ENCODE measurements at places on chromosomes 3 and 15.

DNA sequence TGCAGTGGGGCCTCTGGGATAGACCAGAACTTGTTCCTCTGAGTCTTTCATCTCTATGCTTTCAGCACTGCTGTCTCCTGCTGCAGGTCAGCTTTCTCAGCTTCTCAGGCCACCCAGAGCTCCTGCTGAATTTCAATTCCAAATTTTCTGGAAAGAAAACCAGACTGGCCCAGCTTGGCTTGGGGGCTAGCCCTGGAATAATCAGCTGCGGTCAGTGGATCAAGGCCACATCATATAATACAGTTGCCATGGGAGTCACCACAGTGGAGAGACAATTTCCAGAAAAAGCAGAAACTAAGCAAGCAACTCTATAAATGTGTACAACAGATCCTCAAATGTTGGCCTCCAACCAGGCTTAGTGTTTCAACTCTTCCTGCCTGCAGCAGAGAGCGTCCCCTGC is 91.1 kb upstream of the SLC24A5 start:
- no peak for DNase-seq

DNA sequence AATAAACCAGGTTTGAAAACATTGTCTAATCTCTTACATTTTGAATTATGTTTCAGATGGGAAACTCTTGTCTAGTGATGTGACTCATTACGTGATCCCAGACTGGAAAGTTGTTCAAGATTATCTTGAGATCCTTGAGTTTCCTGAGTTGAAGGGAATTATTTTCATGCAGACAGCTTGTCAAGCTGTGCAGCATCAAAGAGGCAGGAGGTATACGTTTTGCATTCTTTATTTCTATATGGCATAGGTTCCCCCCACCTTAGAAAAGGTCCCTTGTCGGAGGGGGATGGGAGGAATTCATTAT is 1.5 kb downstream of the DIS3L start:
- DNase-seq, result no peak

GRCh38 chr15:70715840-70716485 is 47.4 kb downstream of the UACA start:
- DNase-seq, result no peak

GRCh38 chr3:135325726-135326235 is 530.7 kb downstream of the EPHB1 start:
- no peak for DNase-seq

DNA sequence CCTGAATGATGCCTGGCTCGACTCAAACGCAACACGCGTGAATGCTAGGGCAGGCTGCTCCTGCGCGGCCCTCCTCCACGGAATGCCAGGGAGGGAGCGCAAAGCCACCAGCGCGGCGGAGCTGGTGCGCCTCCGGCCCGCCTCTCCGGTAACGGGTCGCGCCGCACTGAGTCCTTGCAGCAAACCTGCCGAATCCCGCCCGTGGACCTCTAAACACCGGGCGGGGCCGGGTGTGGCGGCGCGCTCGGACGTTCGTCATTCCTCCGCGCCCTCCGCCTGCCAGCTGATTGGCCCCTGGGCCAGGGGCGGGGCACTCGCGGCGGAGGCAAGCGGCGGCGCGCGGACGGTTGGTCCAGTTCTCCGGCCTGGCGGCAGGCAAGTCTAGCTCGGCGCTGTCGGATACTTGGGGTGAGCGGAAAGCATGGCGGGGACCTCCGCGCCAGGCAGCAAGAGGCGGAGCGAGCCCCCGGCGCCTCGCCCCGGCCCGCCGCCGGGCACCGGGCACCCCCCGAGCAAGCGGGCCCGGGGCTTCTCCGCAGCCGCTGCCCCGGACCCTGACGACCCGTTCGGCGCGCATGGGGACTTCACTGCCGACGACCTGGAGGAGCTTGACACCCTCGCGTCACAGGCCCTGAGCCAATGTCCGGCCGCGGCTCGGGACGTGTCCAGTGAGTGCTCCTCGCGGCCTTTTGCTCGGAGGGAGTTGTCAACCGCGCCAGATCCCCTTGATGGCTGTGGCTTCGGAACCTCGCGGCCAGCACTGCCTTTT is at the start of gene ATRIP:
ATRIP (plus strand) TSS at position 313 of the 769 bp plus-strand sequence; CDS start at position 422, 109 bp downstream.
- peak; percentile 64 for DNase-seq

DNA sequence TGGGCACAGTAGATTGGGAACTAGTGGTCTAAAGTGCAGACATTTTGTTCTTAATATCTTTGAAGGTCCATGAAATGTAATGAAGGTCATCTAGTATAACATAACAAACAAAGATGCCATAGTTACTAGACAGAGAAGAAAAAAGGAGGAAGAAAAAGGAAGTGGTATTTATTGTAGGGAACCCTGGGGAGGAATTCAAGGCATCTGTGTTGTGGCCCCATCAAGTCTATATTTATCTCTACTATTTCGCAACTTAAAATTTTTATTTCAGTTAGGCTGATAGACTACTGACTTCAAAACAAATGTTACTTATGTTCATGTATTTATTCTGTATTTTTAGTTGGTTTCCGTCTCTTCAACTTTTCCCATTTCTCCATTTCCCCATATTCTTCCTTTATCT is 48.9 kb upstream of the ZDHHC23 start:
- no peak for DNase-seq

DNA sequence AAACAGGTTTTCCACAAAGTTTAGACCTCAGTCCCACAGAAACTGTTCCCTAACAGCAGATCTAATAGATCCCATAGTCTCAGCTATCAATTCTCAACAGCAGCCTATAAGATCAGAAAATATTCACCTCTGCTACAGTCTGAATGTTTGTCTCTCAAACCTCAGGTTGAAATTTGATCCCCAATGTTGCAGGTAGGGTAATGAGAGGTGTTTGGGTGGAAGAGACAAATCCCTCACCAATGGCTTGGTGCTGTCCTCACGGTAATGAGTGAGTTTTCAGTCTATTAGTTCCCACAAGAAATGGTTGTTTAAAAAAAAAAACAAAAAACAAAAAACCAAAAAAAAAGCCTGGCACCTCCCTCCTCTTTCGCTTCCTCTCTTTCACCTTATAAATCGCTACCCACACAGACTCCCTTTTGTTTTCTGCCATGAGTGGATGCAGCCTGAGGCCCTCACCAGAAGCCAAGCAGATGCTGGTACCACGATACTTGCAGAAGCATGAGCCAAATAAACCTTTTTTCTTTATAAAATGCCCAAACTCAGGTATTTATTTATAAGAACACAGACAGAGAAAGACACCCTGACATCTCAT is 14.2 kb downstream of the ZNF280D start:
- no peak for DNase-seq

DNA sequence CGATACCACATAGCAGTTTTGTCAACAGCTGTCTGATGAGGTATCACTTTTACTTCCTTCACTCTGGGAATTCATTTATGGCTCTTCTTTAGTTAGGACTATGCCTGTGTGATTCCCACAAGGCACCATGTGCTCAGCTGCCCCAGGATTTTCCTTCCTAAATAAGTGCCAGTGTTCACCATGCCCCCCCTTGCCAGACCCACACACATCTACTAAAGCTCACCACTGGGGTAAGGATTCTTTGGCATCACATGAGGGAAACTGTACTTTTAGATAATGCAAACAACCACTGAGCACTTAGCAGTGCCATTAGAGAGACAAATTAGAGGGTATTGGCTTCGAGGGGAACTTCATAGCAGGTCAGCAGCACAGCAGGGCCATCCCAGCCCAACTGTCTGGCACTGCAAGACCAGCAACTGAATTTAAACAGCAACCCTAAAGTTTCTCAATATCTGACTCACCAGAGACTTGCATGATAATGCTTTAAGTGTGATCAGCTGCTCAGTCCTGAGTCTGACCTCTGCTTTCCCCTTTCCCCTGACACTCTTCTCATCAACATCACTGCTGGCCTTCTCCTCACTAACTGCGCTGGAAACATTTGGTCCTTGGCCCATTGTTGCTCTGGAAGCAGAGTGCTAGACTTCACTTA is 114.3 kb downstream of the STAC start:
- DNase-seq, result no peak

DNA sequence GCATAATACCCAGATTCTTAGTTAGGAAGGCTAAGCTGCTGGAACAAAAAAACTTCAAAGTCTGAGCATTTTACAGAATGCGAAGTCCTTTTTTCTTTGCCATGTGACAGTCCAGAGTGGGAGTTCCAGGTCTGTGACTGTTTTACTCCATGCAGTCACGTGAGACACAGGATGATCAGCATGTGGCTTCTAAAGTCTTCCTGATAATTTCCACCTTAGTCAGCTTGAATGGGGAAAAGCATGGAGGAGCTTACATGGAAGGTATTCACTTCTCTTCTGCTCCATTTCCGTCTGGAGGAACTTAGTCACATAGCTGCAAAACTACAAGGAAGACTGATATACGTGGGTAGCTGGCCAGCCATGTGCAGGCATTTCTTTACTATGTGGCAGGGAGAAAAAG is 1.7 kb downstream of the SNTN start:
- DNase-seq, result no peak

DNA sequence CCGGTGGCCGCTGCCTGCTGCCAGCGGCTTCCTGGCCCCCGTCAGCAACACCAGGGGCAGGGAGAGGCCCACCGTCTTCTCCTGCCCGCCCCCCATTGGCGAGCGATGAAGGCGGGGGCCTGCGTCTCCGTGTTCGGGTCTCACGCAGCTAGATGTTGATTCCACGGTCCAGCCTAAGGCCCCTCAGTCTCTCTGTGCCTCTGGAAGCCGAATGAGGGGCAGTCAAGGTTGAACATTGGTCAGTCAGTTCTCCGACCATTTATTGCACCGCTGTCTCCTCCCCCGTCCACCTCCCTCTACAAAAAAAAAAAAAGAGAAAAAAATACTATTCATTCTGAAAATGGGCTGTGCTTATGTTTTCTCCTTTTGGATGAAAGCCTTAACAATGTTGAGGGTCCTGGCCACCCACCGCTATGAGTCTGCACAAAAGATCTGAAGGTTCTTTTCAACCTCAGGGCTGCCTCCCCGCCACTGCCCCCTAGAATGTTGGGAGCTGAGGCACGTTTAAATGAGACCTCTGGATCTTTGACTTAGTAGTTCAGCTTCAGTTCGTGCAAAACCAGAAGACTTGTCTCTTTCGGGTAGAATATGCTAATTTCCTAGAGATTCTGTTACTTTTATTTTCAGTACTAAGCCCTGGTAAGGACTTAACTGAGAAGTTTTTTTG is 736 bp downstream of the IREB2 start:
- peak; percentile 5 for DNase-seq

DNA sequence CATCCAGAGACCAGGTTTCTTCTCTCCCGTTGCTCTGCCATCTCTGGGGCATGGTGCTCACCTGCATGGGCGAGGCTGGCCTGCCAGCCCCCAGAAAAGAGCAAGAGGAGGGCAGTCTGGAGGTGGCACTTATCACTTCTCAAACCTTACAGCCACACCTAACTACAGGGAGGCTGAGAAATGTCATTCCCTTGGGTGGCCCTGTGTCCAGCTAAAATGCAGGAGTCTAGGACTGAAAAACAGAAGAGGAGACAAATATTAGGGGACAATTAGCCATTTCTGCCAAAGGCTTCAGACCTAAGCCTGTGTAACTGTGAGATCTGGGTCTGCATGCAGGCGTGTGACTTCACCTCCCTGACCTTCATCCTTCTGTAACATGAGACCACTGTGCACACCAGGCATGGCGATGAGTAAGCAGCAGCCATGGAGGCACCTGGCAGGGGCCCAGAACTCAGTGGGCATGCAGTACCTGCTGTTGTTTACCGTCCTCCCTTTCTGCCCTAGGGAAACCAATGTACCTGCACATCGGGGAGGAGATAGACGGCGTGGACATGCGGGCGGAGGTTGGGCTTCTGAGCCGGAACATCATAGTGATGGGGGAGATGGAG is 83.4 kb downstream of the MESD start:
- DNase-seq, result no peak

DNA sequence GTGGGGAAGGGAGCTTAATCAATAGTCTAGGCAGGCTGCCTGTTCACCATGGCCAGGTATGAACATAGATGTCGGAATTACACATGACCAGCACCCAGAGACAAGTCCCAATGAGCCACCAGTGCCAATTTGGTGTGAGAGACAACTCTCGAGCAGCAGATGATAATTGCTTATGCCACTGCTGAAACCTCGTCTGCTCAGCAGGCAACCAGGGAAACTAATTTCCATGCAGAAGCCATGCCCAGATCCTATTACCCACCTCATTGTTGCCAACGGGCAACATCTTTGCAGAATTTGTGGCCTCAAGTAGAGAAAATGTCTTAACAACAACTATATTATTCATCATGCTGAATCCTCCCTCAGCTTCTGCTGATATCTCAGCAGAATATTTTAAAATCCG is 84.9 kb downstream of the CGGBP1 start:
- no peak for DNase-seq

DNA sequence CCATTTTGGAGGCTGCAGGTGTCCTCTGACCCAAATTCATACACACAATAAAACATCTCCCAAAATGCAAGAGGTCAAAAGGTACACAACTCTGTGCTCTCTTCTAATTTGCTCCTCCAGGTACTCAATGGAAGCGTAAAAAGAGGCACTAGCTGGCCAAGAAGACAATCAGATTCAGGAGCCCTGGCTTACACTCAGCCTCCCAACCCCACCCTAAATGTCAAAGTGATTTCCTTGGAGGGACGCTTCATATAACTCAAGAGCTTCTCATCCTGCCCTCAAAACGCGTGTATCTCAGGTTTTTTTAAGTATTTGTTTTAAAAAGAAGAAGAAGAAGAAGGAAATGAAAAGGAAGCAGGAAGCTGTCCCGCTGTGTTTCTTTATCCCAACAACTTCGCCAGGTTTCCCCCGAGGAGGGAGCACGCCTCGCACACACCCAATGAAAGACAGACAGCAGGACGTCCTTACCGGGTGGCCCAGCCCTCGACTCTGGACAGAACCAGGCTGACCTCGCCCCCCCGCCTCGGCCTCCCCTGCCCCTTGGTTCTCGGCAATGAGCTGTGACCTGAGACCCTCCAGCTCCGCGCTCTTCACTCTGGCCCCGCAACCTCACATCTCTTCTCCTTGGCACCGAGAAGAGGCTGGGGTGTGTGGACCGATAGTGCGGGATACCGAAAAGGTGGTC is 620.7 kb upstream of the ZNF385D start:
- DNase-seq, result no peak

DNA sequence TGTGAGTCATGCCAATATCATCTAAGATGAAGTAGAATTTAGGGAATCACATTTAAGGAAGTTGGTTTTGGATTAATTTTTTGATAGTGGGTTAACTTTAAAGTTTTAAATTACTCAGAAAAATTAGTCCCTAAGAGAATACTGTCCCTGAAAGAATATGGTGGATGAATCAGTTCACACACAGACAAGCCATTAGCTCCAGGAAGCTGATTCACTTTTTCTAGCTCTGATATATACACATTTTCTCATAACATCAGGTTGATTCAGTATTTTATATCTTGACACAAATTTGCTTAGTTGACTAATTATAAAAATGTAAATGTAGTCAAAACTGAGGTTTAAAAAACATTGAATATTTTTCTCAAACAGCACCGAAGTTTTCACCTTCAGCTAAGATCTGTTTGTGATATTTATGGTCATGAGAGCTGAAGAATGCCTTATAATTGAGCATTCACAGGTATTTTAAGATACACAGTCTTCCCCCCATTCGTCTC is 55.1 kb downstream of the MYH15 start:
- no peak for DNase-seq

- DNase-seq, result no peak
Measured at GRCh38 chr15:67945951-67946700, 106.3 kb upstream of the RNU6-1 start.

GRCh38 chr3:143502081-143502480 is 346.2 kb downstream of the SLC9A9 start:
- DNase-seq, result no peak
